ENCODE measurements at places on chromosomes 7 and 10. TPM values are rescaled to one million over a fixed set of nuclear protein-coding genes. Genes with fewer than 3 reads are reported as not detected.

Gene CDHR3
- polyA plus RNA-seq = 30.4 TPM

Gene DLX5
- polyA plus RNA-seq = 11.8 TPM

Gene UCMA
- polyA plus RNA-seq = 0.29 TPM

Gene CPN1
- not detected for polyA plus RNA-seq

Gene ARID5B
- polyA plus RNA-seq = 27.9 TPM

Gene ZNF722
- polyA plus RNA-seq = not detected

Gene PRR15
- 0.21 TPM for polyA plus RNA-seq

Gene LRGUK
- 2.5 TPM for polyA plus RNA-seq

Gene IDI2
- polyA plus RNA-seq = not detected

- no peak for DNase-seq
Measured at GRCh38 chr7:80686576-80686975, 48.1 kb downstream of the CD36 start.

DNA sequence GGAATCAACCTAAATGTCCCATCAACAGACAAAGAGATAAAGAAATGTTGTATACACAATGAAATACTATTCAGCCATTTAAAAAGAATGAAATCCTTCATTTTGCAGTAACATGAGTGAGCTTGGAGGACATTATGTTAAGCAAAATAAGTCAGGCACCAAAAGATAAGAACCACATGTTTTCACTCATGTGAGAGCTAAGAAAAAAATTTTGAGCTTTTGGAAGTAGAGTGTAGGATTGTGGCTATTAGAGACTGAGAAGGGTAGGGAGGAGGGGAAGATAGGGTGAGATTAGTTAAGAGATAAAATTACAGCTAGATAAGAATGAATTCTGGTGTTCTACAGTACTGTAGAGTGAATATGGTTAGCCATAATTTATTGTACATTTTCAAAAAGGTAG, 8.3 kb upstream of the YAE1 start:
- no peak for DNase-seq

- DNase-seq = no peak
Measured at GRCh38 chr10:124605856-124606812, 138.0 kb downstream of the FAM53B start.

- no peak for DNase-seq
Measured at GRCh38 chr10:94630017-94630688, 53.4 kb upstream of the CYP2C18 start.

DNA sequence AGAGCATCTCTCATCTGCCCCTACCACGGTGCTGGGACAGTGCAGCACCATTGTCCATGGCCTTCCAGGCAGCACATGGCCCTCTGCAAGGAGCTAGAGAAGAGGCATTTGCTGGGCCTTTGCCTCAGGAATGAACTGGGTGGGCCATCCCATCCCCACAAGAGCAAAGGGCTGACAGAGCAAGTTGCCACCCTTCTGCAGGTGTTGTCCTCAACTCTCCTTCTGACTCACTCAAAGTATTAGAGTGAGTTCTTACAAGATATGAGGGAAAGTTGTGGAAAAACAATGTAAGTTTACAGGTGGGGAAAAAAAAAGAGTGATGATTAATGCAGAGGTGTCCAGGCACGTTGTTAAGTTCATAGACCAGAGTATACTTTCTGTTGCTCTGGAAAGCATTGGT, 261.2 kb downstream of the SKIDA1 start:
- DNase-seq = no peak

DNA sequence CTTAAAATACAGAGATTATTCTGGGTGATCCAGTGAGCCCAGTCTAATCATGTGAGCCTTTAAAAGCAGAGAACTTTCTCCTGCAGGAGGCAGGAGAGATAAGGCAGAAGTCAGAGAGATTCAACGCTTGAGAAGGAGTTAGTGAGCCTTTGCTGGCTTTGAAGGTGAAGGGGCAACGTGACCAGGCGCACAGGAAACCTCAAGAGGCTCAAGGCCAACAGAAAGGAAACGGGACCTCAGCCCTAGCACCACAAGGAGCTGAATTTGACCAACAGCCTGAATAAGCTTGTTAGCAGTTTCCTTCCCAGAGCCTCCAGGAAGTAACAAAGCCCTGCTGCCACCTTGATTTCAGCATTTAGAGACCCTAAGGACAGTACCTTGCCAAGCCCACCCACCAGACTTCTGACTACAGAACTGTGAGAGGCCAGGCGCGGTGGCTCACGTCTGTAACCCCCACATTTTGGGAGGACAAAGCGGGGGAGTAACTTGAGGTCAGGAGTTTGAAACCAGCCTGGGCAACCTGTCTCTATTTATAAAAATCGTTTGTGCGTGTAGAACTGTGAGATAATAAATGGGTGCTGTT, 87.3 kb upstream of the KAT6B start:
- no peak for DNase-seq

- DNase-seq = no peak
Measured at GRCh38 chr10:121414366-121415062, 183.7 kb downstream of the FGFR2 start.

DNA sequence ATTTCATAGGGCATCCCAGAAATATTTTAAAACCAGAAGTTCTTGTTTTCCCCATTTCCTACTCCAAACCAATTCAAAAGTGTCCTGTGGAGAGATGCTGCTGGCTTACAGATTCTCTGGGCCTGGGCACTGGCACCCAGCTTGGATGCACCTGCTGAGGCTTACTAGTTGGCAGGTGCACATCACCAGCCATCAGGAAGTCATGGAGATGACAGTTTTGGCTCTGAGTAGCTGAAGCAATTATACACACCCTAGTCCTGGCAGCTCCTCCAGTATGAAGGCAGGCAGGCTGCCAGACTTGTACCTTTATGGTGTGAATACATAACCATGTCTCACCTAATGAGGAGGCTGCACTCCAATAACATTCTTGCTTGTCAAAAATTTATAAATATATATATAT, 276.6 kb upstream of the GHITM start:
- DNase-seq = no peak

DNA sequence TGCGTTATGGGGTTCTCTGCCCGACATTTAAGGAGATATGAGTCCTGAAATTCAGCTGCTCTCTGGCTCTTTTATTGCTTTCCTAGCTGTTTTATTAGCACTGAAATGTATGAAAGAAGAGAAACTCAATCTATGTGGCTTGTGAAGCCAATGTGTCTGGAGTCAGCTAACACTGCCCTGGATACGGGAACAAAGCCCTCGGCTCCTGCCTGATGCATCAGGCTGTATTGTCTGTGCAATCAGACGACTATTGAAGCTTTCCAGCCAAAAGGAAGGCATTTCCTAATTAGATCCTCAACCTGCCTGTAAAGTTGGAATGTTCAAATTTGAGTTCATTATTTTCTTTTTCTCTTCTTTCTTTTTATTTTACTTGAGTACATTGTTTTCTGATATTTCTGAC, 22.0 kb upstream of the TM9SF3 start:
- no peak for DNase-seq

DNA sequence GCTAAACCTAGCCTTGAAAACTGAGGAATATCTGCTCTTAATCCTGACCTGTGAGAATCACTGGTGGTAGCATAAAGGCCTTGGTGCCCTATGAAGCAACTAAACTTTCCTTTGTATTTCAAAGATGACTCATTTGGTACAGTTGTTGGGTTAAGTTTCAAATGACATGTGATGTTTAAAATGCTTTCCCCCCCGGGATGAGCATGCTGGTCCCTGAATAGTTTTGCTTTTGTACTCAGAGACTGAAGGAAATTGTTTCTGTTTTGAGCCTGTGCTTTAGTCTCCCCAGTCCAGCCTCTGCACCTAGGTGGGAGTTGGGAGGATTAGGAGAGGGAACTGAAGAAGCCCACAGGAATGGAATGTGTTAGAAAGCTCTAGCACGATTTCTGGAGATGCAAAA, 258.9 kb upstream of the NPY start:
- DNase-seq = no peak

DNA sequence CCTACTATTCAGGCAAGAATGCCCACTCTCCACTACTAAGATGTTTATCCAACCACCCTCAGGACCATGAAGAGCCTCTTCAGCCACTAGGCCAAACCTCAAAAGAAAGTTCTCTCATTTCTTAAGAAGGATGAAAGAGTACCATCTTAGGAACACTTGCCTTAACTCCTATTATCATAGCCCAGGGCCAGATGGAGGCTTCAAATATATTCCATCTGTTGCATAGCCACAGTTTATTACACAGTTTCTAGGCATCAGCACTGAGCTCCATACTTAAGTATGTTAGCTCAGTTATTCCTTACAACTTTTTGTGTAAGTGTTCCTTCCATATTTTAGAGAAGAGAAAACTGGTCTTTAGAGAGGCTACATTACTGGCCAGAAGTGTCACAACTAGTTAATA, 37.4 kb upstream of the YAE1 start:
- DNase-seq = no peak

Measured in right lung (tissue), 10 donors.